ENCODE measurements at places on chromosomes 3 and 15.

- no peak for DNase-seq
Measured at GRCh38 chr3:143475981-143476380, 356.4 kb downstream of the CHST2 start.

DNA sequence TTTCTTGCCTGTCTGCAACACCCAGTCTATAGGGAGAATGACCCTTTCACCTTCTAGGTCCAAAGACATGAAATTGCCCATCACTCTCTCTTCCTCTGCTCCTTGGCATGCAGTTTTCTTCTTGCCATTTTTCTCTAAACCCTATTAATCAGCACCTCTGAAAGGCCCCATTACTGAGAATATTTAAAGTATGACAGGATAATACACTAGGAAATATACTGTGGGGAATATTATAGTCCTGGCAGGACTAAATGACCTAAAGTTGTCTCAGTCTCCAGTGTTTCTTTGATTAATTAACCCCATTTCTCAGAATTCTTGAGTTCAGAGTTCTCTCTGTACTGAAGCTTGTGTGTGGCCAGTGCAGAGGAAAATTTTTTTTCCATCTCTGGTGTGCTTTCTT, 730.7 kb downstream of the AGBL1 start:
- DNase-seq: no peak

- DNase-seq: no peak
Measured at GRCh38 chr3:119973018-119973646, 121.1 kb downstream of the GSK3B start.

GRCh38 chr3:150917951-150918350, 12.7 kb upstream of the MINDY4B start:
- no peak for DNase-seq
